ENCODE measurements at places on chromosomes 7 and 10. TPM values are rescaled to one million over a fixed set of nuclear protein-coding genes. Genes with fewer than 3 reads are reported as not detected.

DNA sequence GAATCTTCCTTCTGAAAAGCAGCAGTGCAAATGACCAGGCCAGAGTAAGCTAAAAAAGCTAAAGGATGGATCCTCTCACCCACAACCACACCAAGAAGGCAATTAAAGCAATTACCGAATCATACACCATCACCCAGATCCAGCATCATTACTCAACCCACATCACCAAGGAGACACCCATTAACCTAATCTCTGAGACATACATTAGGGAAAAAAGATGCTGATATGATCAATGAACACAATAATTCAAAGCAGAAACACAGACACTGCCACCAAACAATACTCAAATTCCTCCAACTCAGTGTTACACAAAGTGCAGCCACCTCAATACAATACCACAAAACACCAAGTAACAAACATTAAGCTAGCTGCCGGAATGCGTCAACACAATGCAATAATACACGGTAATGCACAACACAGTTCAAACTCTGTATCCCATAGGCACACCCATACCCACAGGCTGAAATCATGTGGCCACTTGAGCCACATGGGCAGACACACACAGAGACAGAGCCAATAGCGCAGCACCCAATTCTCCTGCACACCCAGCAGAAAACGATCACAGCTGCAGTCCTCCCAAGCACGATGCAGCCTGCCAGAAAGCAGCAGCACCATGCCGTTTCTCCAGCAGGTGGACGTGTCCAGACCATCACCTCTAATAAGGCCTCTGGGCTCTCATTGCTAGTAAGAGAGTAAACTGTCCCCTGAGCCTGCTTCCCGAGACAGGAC, 21.5 kb downstream of the PAX2 start:
- DNase-seq = no peak

GRCh38 chr10:115696747-115697146, 576.3 kb downstream of the GFRA1 start:
- DNase-seq = no peak

SDK1 gene
- 10.4 TPM for total RNA-seq

GRCh38 chr10:118565301-118566075, 30.0 kb downstream of the PRLHR start:
- no peak for DNase-seq

FEZF1 gene
- total RNA-seq = not detected

- no peak for DNase-seq
Measured at GRCh38 chr7:15831606-15832005, 145.1 kb upstream of the MEOX2 start.

TMEM139 gene
- total RNA-seq = 0.59 TPM

DNA sequence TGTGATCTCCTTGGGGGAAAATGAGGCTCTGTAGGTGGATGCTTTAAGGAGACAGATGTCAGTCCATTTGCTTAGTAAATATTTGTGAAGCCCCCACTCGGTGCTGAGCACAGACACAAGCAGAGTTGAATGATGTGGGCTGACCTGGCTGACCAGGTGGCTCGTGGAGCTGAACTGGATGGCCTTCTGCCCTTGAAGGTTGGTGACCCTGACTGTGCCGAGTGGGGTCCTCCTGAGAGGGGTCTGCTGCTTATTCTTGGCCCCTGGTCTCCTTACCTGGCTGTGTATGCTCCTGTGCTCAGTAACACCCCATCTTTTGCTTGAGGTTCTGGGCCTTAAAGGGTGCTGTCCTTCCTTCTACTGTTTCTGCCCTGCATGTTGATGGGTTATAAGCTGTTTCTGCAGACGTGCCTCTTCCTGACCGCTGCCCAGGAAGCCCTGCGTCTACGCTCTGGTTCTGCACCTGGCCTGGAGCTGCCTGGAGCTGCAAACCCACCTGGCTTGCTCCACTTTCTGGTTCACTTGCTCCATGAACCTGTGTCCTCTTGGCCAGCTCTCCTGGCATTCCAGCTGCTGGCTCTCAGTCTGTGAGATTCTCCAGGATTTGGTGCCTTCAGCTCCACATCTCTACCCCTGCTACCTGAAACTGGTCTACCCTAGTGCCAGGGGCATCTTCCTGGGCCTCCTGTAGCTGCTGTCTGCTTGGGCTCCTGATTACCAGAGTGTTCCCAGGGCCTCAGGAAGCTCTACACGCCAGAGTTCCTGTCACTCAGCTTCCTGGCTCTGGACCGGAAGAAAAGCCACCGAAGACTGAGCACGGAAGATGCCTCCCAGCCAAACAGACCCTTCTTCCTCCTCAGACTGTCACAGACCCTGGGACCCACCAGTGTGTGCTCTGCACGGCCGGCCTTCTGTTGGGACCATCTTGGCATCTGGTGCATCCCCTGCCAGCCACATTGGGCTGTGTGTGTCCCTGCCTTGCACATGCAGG, 76.5 kb downstream of the ADCY1 start:
- no peak for DNase-seq

DNA sequence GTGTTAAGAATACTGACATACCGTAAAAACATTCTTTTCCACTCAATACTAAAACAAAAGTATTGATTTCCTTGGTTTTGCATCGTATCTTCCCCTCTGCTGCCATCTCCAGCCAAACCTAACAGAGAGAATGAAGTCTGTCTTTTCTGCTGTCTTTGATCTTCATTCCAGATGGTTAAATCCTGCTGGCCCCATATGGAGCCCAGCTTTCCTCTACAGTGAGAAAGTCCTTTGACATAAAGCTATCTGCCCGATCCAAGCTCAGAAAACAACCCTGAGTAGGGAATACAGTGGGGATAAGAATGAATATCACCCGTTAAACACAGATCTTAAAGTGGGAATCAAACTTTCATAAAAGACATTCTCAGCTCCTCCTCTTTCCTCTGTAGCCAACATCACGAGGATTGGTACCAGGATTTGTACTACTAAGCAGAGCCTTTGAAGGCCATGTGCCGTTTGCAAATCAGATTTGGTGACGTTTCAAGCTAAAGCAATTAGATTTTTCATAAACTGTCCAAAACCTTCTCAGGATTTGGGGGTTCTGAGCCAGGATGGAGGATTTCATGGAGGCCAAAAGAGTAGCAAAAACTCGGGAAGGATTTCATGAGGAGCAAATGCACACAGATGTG, 30.8 kb upstream of the GPAM start:
- peak; percentile 70 for DNase-seq

ERLIN1 gene
- 24.8 TPM for total RNA-seq

GRCh38 chr7:79459381-79459780, 5.9 kb upstream of the MAGI2 start:
- no peak for DNase-seq

CALML5 gene
- not detected for total RNA-seq

GRCh38 chr10:109898666-109899355, 24.5 kb downstream of the XPNPEP1 start:
- DNase-seq = no peak

DNA sequence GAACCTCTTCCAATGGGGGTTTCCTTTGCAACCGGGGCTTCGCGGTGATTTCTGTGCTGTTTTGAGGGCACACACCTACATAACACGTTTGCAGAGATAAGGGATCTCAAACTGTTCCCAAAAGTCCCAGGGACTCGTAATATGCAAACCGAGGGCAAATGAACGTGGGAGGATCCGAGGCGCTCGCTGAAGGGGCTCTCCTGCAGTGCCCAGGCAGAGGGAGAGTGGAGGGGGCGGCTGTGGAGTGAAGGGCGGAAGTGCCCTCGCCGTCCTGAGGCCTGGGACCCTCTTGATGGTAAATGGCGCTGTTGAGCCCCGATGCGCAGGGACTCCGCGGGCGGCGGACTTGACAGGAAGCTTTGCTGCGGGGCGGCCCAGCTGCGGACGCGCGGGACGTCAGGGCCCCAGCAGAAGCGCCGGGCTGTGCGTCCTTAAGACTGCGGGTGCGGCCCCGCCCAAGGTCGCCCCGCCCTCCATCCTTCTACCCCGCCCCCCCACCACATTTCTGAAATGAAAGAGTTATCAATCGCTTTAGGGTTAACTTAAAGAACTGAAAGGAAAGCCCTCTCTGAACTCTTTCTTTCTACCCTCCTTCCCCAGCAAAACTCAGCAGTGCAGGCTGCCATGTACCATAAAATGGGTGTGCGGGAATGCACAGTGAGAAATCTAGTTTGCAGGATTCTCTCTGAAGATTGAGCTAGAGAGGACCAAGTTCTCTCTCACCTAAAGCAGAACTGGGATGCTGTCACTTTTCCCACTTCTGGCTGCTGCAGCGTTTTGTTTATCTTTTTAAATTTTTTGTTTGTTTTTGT, 151.8 kb upstream of the YAE1 start:
- no peak for DNase-seq

FAM180A gene
- total RNA-seq = 0.99 TPM

DNA sequence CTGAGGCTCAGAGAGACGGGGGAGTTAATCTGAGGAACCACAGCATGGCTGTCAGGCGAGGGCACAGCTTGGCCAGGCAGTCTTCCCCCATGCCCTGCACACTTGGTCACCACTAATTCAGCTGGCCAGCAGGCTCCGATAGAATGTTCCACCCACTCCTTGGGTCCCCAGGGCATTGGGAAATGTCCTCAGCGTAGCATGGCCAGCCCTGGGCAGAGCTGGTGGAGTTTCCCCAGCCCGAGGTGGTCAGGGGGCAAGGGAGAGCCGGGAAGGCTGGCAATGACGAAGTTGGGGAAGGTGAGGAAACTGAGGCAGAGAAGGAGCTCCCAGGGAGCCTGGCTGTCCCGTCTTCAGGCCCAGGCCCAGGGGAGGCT, 12.1 kb upstream of the GRIFIN start:
- DNase-seq = no peak

DNA sequence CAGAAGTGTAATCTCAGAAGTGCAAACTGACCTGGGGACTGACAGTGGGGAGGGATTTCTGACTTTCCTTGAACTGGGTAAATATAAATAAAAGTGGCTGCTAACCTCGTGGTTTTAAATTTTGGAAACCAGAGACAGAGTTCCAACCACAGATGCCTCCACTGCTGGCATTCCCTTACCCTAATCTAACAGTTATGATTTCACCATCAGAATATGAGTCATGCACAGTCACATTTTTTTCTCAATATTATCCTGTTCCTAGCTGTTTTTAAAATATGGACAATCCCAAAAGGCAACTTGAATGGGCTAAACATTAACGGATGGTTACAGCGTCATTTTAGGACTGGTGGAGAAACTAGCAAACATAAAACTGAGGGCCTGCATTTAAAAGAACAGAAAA, 264.3 kb upstream of the INHBA start:
- DNase-seq = no peak

- DNase-seq = peak; percentile 81
Measured at GRCh38 chr7:28069807-28070206, 110.8 kb downstream of the JAZF1 start.

GRCh38 chr10:117237401-117237991, 3.4 kb upstream of the SLC18A2 start:
- DNase-seq = no peak

DNA sequence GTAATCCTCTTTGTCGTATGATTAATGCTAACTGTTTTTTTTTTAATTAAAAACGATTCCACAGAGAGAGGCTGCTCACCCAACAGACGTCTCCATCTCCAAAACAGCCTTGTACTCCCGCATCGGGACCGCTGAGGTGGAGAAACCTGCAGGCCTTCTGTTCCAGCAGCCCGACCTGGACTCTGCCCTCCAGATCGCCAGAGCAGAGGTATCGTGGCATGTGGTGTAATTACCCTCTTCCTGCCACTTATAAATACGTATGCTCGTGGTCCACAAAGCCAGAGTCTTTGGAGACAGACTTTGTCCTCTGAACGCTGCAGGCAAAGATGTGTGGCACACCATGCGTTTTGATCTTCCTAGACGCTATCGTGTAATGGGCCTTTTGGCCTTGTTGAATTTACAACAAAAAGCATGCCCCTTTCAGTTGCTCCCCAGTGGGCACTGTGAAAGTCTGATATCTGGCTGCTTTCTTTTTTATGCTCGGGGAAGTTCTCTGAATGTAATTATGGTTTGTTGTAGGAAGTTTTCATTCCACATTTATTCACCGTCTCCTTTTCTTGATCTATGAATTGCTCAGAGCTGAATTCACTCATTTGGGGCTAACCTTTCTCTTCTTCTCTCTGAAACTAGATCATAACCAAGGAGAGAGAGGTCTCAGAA, 33.6 kb upstream of the BTBD16 start:
- no peak for DNase-seq

VSTM4 gene
- total RNA-seq = 29.9 TPM

- peak; percentile 15 for DNase-seq
Measured at GRCh38 chr7:114084472-114085312, 165.9 kb upstream of the PPP1R3A start.

- DNase-seq = no peak
Measured at GRCh38 chr7:45456747-45457524, 117.2 kb upstream of the ADCY1 start.

ACHE gene
- total RNA-seq = 71.4 TPM

- DNase-seq = no peak
Measured at GRCh38 chr7:102994567-102994966, 80.0 kb downstream of the FBXL13 start.

DNA sequence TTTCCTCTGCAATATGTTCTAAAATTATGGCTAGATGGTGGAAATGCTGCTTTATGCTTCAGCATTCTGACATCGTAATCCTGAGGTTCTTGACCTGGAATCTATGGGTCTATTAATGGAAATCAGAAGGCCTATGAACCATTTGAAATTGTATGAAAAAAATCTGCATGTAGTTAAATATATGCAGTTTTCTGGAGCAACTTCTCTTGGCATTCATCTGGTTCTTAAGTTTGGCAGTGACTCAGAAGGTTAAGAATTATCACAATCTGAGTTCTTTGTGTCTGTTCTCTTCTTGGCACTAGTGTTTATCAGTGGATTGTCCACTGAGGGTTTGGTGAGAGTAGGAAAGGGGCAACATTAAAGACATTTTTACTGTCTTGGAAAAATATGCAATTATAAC, 71.1 kb upstream of the FZD1 start:
- no peak for DNase-seq

- no peak for DNase-seq
Measured at GRCh38 chr10:71696628-71697326, 22.8 kb downstream of the C10orf105 start.

GIMAP4 gene
- total RNA-seq = 46.2 TPM

GRCh38 chr7:95684037-95684436, 87.7 kb upstream of the PDK4 start:
- peak; percentile 68 for DNase-seq

GRCh38 chr10:78657163-78657861, 411.5 kb upstream of the ZMIZ1 start:
- no peak for DNase-seq

Data from spinal cord (tissue), 10 donors.